Left ventricle myocardium superior (tissue), 1 donor: ENCODE measurements at places on chromosomes 12 and 14. TPM values are rescaled to one million over a fixed set of nuclear protein-coding genes. Genes with fewer than 3 reads are reported as not detected.

KRT72 gene
- total RNA-seq: not detected

NABP2 gene
- 19.6 TPM for total RNA-seq

WSB2 gene
- total RNA-seq: 103 TPM

SPRING1 gene
- total RNA-seq: 9.2 TPM

CALM1 gene
- 610 TPM for total RNA-seq

CISTR gene
- total RNA-seq: 2.4 TPM

TSPAN19 gene
- total RNA-seq: not detected

ANP32D gene
- total RNA-seq: not detected
